Caki2 (cell line): ENCODE measurements at places on chromosomes 7 and 10. TPM values are rescaled to one million over a fixed set of nuclear protein-coding genes. Genes with fewer than 3 reads are reported as not detected.

GRCh38 chr7:116929914-116930913 lies 23.1 kb upstream of the ST7 start:
- DNase-seq, result peak; percentile 47

GRCh38 chr7:67821116-67821515 lies 824.5 kb downstream of the TYW1 start:
- DNase-seq, result no peak

Gene CUTC
- total RNA-seq, result 13.4 and 21.3 TPM in 2 replicates

GRCh38 chr7:44561481-44561880 lies 12.2 kb downstream of the DDX56 start:
- no peak for DNase-seq

GRCh38 chr7:87267239-87267900 lies 47.8 kb upstream of the TMEM243 start:
- DNase-seq, result no peak

DNA sequence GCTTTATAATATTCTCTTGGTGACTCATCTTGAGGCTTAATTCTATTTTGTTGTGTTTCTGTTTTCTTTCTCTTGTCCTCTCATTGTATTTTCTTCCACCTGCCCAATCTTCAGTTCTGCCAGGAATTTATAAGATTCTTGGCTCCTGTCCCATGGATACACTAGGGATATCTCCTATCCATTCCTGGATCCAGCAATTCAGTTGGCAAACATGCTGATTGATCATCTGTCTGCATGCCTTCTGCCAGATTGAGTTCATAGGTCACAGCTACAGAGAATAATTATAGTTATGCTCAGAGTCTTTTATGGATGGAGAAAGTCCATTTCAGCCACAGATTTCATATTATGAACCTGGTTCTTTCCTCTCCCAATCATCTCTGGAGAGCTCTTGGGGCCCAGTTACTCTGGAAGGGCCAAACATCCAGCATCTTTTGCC lies 140.4 kb upstream of the MAGI2 start:
- DNase-seq, result peak; percentile 14

Gene ZC3HAV1
- 32.6 and 36.3 TPM in 2 replicates for total RNA-seq

Gene VWDE
- 3.8 and 4.1 TPM in 2 replicates for total RNA-seq

GRCh38 chr7:1937252-1937605 lies 267.2 kb downstream of the ELFN1 start:
- DNase-seq, result no peak

DNA sequence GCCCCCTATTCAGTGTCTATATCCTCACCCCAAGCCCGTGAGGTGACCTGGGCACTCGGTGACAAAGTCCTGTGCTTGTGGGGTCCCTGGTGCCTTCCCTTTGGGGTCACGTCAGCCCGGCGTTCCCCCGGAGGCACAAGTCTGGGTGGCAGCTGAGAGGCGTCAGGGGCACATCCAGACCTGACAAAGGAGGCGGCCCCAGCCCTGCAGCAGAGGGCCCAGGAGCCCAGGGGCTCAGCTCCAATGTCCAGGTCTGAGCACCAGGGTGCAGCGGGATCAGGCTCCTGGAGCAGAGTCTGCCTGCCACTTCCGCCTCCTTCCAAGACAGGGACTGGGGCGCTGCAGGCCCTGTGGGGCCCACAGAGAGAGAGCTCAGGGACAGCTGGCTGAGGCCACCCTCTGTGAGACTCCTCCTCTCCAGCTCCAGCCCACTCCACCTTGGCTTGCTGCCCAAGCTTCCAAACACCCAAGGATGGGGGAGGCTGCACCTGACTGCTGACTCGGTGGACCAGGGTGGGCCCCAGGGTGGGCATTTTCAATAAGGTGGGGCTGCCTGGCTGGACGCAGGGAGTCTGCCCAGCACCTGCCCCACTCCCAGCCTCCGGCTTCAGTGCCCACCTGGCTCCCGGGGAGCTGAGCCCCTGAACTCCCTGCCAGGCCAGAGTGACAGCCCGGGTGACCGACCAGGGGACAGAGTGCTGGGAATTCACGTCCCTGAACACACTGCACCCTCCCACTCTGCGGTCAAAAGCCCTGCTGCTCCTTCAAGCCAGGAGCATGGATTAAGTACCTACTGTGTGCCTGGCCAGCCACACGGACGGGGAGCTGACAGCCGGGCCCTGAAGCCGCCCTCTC lies 1.0 kb upstream of the KNDC1 start:
- DNase-seq, result no peak

Gene HYAL4
- total RNA-seq, result not detected in 2 replicates

- DNase-seq, result no peak
Measured at GRCh38 chr7:68423356-68423755, 1174.9 kb upstream of the AUTS2 start.

GRCh38 chr10:110898391-110898790 lies 20.6 kb downstream of the BBIP1 start:
- DNase-seq, result no peak

Gene WEE2
- not detected in 2 replicates for total RNA-seq

DNA sequence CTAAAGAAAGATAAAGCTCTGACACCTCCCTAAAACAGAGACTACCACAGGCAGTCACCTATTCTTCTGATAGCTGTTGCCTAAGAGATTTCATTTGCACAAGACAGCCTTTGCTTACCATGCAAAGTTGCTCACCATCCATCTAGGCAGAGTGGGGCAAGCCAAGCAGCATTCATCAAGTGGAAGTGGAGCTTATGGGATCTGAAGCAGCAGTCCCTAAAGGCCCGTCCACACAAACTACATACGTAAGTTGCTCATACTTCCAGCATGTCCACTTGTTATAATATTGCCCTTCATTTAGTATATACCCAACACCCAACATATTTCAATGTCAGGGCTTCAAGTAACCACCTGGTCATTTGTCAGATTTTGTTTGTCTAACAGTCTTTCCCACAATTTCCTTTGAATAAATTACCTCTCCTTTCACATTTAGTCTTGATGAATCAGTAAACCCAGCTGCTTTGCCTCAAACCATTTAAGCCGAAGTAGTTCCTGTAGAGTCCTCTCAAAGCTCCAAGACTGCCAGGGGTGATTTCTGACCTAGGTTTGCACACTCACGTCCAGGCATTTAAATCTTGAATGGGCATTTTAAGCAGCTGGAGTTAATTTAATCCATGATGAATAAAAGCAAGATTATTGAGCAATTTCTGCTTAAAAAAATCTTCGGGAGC lies 67.9 kb downstream of the ATAD1 start:
- peak; percentile 21 for DNase-seq

GRCh38 chr10:20059084-20059835 lies 243.0 kb downstream of the PLXDC2 start:
- no peak for DNase-seq

GRCh38 chr7:56110611-56111010 lies 4.3 kb upstream of the CHCHD2 start:
- no peak for DNase-seq

Gene IFIT1B
- total RNA-seq, result not detected in 2 replicates

DNA sequence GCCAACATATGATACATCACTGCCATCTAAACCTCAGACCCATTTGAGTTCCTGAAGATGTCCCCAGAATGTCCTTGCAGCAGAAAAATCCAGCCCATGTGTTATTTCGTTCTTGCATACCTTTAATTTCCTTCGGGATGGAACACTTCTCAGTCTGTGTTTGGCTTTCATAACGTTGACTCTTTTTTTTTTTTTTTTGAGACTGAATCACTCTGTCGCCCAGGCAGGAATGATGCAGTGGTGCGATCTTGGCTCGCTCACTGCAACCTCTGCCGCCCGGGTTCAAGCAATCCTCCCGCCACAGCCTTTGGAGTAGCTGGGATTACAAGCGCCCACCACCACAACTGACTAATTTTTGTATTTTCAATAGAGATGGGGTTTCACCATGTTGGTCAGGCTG lies 148.8 kb upstream of the TNRC18 start:
- no peak for DNase-seq

GRCh38 chr7:33854801-33855350 lies 50.5 kb upstream of the BMPER start:
- DNase-seq, result no peak

GRCh38 chr10:110408203-110408871 lies 89.4 kb upstream of the DUSP5 start:
- DNase-seq, result peak; percentile 78

- no peak for DNase-seq
Measured at GRCh38 chr10:106436123-106436715, 728.3 kb downstream of the SORCS1 start.

Gene KAT6B
- total RNA-seq, result 7.9 and 19.0 TPM in 2 replicates

GRCh38 chr7:51352174-51353100 lies 35.8 kb upstream of the COBL start:
- DNase-seq, result no peak

GRCh38 chr10:54961040-54961439 lies 160.0 kb upstream of the PCDH15 start:
- DNase-seq, result no peak

DNA sequence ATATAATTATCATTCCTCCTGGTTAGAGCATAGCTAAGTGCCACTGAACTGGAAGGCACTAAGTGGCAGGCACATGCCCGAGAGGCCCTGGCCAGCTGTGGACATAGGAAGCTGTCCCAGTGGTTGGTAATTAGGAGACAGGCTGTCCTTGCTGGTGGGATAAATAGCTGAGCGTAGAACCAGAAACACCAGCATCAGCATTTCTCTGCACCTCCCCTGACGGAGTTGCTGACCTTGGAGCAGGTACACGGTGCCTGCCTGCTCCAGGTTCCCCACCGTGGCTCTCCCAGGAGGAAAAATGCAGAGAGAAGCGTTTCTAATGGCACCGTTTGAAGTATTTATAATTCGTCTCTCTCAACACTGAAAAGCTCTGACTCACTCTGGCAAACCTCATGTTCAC lies 5.6 kb upstream of the ABLIM1 start:
- no peak for DNase-seq

- no peak for DNase-seq
Measured at GRCh38 chr10:128029731-128030369, 96.4 kb downstream of the MKI67 start.

DNA sequence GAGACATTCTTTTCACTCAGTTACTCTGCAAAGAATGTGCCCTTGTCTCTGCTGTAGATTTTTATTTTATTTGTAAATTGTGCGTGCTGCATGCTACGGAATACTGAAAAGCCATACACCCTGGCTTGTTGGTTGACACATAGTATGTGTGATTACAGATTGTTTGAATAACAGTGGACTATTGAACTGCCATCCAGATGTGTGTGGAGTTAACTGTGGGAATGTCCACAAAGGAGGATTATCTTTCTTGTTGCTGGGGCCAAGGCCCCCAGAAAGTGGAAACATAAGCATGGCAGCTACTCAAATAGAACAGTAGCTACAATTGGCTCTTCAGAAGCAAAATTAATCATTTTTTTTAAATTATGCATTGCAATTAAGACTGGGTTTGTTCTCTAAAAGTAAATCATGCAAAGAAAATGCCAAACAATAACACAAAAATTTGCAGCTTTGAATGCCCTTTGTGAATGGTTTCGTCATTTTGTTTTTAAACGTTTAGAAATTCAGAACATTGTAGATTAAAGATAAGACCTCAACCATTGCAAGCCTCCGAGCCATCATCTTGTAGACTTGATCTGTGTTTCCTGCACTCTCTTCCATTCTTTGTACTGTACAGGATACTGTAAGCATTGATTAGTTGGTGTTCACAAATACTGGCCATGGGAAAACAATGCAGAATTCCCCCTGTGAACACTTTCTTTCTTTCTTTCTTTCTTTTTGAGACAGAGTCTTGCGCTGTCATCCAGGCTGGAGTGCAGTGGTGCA lies 210.3 kb upstream of the TCF7L2 start:
- DNase-seq, result no peak

Gene LHFPL3
- total RNA-seq, result not detected in 2 replicates

- DNase-seq, result no peak
Measured at GRCh38 chr10:98963608-98964007, 272.0 kb downstream of the HPSE2 start.

DNA sequence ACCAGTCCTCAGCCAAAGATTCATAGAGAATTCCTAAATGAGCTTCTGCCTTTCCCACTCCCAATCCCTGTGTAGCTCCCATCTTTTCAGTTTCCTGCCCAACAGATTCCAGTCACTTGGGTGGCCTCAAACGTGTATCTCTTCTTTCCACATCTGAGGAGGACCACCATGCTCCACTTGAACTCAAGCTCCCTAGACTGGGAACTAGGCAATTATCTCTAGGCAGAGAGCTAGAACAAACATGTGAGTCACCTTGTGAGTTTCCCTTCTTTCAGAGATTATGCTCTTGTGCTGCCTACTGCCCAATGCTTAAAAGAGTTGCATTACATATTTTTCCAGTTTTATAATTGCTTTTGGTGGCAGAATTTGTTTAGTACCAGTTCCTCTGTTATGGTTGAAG lies 178.0 kb downstream of the MDFIC start:
- DNase-seq, result peak; percentile 55

- DNase-seq, result peak; percentile 57
Measured at GRCh38 chr10:91798649-91799611, 704 bp downstream of the TNKS2 start.

GRCh38 chr7:36182854-36183604 lies 30.0 kb downstream of the EEPD1 start:
- no peak for DNase-seq

- no peak for DNase-seq
Measured at GRCh38 chr10:127877116-127877515, 15.6 kb downstream of the CLRN3 start.

DNA sequence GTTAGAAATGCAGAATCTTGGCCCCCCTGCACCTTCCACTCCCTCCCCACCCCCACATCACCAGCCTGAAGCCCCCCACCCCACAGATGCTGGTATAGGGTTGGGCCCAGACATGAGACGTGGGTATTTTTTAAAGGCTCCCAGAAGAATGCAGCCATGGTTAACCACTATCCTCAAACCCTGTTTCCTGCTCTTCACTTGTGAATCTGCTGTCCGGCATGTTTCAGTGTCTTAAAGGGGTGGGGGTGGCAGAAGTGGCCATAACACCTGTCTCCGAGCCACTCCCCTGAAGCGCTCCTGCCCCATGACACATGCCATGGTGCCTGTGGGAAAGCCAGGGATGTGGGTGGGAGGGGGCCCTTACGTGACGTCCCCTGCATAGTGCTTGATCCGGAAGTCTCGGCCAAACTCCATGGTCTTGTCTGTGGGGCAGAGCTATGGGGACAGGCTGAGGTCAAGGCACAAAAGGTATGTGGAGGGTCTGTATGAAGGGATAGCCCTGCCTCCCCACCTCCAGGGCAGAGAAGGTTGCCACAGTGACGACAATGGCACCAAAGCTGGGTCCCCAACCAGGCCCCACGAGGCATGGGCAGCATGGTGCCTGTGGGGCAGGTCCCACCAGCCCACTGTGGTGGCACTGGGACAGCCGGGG lies 9.6 kb downstream of the MYO1G start:
- DNase-seq, result no peak

GRCh38 chr10:5491477-5491876 lies 7.9 kb downstream of the CALML5 start:
- DNase-seq, result no peak

Gene ANXA8L1
- total RNA-seq, result not detected in 2 replicates
